H54 (cell line): ENCODE measurements at places on chromosomes 11 and 22.

GRCh38 chr11:11584530-11584810, 37.3 kb downstream of the GALNT18 start:
- peak; percentile 72 for DNase-seq

DNA sequence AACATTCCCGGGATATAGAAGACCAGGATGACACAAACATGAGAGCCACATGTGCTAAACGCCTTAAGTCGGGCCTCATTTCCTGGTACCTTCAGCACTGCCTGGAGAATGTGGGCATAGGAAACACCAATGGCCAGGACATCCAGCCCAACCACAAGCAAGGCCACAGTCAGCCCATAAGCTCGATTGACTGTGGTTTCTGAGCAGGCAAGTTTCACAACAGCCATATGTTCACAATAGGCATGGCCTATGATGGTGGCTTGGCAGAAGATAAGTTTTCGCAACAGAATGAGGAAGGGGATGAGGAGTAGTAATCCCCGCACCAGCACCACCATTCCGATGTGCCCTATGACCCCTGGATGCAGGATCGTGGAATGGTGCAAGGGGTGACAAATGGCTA, 26.9 kb upstream of the OR56A1 start:
- no peak for DNase-seq

DNA sequence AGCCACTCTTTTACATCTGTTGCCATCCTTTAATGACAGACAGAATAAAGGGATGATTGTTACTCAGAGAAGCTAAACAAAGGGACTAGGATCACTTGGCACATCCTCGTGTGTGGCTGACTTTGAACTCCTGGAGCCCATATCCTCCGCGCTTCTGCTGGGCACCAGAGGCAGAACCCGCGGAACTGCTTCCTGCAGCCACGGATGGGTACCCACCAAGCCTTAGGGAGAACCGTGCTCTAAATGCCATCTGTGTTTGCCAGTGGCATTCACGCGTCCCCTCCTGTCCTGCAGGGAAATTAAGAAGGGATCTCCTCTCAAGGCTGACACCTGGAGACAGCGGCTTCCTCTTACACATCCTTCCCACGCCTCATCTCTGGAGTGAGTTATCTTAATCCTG, 294.4 kb downstream of the NTM start:
- DNase-seq = no peak

GRCh38 chr11:125325196-125325595, 160.6 kb downstream of the PKNOX2 start:
- no peak for DNase-seq

GRCh38 chr11:92329646-92330045, 105.0 kb downstream of the FAT3 start:
- DNase-seq = no peak
